ENCODE measurements at places on chromosomes 2 and 18. TPM values are rescaled to one million over a fixed set of nuclear protein-coding genes. Genes with fewer than 3 reads are reported as not detected.

Gene TXNDC2
- total RNA-seq = not detected

Gene GAREM1
- total RNA-seq = 20.8 TPM

Gene CYP27A1
- total RNA-seq = 7.9 TPM

Gene BUB1
- total RNA-seq = 0.82 TPM

Gene WNT10A
- not detected for total RNA-seq

Gene REG1B
- total RNA-seq = not detected

Gene CYBRD1
- 55.0 TPM for total RNA-seq

Gene TMEM37
- total RNA-seq = 2.9 TPM

GRCh38 chr2:36245651-36246050 is 109.9 kb upstream of the CRIM1 start:
- no peak for DNase-seq

- DNase-seq = no peak
Measured at GRCh38 chr18:56009411-56009810, 421.4 kb upstream of the TCF4 start.

DNA sequence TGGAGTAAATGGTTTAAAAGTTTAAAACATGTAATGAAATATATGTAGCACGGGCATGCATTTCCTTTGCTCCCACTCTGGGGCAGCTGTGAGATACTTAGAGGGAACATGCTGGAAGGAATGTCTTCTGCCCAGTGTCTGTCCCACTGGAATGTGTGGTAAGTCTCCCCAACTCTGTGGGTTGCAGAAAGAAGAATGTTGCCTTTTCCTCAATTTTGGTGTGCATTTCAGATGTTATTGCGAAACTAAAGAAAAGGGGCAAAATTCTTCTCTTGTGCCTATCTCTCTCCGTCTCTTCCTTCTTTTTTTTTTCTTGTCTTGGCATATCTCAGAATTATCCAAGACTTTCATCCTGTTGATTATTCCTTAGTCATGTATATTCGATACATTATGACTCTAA is 201.1 kb downstream of the SH3RF3 start:
- DNase-seq = no peak

- peak; percentile 51 for DNase-seq
Measured at GRCh38 chr2:127382831-127383230, 4.9 kb downstream of the MAP3K2 start.

GRCh38 chr2:168494190-168494711 is 38.2 kb downstream of the CERS6 start:
- DNase-seq = no peak

DNA sequence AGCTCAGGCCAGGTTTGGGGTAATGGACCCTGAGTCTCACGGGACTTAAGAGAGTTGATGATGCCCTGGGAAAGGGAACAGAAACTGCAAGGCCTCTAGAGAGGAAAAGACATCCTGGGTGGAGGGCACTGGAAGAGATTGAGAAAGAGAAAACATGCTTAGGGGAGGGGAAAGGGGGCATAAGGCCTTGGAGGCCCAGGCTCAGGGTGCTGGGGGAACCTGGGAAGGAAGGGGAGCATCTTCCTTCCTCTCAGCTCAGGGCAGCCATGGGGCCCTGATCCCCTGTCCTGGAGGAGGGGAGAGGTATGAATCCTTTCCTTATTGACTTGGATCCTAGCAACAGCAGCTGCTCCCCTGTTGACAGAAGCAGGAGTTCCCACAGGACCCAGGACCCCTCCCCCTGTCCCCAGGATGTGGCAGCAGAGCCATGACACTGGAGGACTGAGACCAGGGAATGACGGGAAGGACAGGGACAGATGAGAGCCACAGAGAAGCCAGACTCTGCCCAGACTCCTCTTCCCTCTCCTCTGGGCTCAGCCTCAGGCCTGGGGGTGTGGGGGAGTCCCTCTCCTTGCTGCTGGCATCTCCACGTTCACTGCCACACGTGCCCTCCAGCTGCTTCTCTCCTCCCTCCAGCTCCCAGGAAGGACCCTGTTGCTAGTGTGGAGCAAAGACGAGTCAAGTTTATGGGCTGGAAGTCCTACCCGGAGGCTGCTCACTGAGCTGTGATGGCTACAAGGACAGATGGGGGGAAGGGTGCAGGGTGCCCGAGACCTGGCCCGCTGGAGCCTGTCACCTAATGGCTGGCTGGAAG is 815 bp downstream of the GPBAR1 start:
- DNase-seq = no peak

DNA sequence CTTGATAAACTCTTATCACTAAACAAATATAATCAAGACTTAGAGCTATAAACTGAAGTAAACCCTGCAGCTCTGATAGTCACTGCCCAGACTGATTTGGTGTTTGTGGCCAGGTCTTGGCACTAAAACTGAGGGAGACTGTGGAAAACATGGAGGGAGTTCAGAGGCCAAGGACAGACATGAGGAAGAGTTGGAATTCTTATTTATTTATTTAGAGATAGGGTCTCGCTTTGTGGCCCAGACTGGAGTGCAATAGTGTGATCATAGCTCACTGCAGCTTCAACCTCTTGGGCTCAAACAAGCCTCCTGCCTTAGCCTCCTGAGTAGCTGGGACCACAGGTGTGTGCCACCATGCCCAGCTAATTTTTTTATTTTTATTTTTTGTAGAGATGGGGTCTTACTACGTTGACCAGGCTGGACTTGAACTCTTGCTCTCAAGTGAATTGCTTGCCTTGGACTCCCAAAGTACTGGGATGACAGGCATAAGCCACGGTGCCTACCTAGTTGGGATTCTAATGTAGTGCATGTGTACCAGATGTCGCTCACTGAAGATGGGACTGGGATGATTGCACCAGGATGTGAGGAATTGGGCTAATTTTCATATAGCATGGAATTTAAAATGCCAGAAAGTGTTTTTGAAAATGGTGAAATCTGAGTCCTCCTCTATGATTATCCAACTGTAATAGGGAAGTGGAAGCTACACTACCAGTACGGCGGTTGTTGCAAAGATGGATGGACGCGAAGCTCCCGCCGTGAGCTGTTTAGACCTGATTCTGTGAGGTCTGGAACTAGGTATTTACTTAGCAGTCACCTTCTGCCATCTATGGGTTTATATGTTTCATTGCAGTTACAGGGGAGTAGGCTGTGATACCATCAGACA is 52.7 kb upstream of the CTLA4 start:
- DNase-seq = peak; percentile 64

GRCh38 chr2:222730366-222730999 is 59.0 kb downstream of the MOGAT1 start:
- DNase-seq = no peak
